ENCODE measurements at places on chromosomes 1 and 21.
A peak's percentile ranks its signal among the peaks of the same experiment; 100 is the strongest.

GRCh38 chr1:211923095-211923494, 92.5 kb upstream of the LPGAT1 start:
- DNase-seq, result no peak

GRCh38 chr1:55190109-55190508, 25.1 kb downstream of the USP24 start:
- DNase-seq, result no peak

- peak; percentile 13 for DNase-seq
These were observed 24.0 kb downstream of the NGF start for GRCh38 chr1:115314092-115314491.

GRCh38 chr1:17520041-17520440, 19.5 kb upstream of the ARHGEF10L start:
- no peak for DNase-seq

GRCh38 chr1:47298025-47298699, 15.8 kb downstream of the STIL start:
- DNase-seq, result no peak

DNA sequence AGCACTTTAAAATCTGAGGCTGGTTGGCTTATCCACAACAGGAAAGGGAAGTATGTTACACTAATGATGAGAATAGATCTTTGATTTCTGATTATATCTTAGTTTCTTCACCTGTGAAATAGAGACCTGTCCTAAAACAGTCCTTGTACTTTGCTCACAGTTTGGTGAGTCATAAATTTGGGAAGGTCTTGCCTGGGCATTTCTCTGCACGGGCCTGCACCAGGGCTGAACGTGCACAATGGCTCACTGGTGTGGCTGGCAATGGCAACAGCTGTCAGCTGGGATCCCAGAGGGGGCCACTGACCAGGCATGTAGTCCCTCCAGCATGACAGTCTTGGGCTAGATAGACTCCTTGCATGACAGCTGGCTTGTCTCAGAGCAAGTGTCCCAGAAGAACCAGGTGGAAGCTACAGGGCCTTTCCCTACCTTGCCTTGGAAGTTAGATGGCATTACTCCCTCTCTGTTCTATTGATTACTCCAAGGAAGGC, 367.4 kb downstream of the DISC1 start:
- no peak for DNase-seq

- DNase-seq, result peak; percentile 75
These were observed at the start of gene SLC2A5 for GRCh38 chr1:9069326-9070100. Gene SLC2A5, minus strand, starts transcription at chr1:9069635. Its CDS starts 99 bp downstream, at chr1:9069536.

- DNase-seq, result no peak
These were observed 708.8 kb upstream of the CHRM3 start for GRCh38 chr1:238677567-238677966.

GRCh38 chr1:64527165-64527564, 57.2 kb downstream of the CACHD1 start:
- no peak for DNase-seq

- DNase-seq, result no peak
These were observed 20.8 kb downstream of the LRRC8B start for GRCh38 chr1:89545264-89546038.

DNA sequence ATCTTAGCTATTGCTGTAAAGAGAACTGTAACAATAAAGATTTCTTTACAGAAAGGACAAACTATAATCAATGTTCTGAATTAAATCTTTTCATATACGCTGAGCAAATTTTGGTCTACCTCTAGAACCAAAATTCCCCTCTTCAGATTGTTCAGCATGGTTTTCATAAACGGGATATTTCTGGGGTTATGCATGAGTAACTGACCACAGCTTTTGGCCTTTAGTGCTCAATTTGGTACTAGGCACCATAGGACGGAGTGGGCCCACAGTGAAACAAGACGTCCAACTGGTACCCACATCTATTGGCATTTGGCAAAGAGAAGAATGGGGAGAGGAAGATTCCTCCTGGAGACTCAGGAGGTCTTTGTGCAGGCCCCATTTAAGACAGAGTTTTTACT, 184.5 kb downstream of the TGFBR3 start:
- DNase-seq, result no peak

DNA sequence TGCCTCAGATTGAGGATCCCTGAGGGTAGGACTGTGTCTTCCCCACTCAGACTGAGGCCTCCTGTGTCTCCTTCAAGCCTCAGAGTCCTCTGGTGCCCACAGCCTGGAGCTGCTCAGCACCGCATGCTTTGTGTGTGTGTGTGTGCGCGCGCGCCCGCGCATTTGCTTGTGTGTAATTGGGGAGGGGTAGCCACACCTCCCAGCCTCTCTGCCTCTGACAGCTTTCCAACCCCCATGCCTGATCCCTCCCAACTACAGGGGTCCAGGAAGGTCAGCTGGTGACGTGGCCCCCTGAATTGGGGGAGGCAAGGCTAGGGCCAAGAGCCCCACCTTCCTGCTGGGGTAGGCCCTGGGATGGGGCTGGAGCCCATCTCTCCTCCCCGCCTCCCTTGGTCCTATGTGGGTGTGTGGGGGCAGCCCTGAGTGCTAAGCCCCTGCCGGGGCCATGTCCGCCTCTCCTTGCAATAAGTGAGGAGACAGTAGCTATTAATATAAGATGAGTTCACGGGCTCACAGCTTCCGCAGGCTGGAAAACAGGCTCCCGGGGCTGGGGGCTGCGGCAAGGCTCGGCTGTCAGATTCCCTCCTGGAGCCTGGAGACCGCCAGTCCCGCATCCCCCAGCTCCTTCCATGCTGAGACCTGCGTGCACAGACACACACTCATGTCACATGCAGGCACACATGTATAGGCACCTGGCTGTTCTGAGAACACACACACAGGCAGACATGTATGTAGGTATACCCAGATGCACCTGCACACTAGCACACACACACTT, 7.0 kb downstream of the GPR3 start:
- DNase-seq, result no peak

DNA sequence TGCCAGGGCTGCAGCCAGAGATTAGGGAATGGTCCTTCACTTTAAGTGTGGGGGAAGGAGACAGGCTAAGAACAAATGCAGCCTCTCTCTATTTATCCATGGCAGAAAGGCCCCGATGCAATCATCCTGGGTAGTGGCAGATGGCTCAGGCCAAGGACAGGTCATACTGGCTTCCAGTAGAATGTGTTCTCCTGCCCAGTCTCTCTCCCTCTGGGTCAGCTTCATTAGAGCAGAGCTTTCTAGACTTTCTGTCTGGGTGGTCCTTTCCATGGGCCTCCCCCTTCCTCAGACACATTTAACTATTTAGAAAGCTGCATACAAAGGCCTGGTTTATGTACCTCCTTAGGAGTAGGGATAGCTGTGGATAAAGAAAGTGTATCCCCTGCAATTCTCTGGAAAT, 4.8 kb upstream of the PTCH2 start:
- no peak for DNase-seq

GRCh38 chr1:175725684-175726083, 17.7 kb downstream of the TNR start:
- DNase-seq, result no peak

DNA sequence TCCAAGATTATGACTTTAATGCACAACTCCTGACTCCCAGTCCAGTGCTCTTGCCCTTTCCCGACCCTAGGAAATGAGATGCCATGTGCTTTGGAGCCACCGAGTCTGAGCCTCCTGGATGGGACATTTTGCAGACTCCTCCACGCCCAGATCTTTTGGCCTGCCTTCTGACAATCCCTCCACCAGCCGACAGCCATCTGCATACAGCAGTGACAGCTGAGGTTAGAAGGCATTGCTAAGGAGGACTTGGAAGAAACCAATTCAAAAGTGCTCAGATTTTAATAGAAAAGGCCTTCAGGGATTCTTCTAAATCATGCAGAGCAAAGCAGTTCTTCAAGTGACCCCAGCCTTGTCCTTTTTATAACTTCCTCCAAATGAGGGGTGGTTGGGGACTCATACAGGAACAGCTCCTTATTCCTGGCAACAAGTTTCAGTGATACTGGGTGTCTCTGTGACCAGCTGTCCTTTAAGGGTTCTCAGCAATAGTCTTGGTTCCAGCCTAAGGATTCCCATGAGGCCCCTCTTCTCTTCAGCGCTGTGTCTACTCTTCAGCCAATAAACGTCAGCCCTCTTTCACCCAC, 369.3 kb downstream of the PBX1 start:
- DNase-seq, result no peak

DNA sequence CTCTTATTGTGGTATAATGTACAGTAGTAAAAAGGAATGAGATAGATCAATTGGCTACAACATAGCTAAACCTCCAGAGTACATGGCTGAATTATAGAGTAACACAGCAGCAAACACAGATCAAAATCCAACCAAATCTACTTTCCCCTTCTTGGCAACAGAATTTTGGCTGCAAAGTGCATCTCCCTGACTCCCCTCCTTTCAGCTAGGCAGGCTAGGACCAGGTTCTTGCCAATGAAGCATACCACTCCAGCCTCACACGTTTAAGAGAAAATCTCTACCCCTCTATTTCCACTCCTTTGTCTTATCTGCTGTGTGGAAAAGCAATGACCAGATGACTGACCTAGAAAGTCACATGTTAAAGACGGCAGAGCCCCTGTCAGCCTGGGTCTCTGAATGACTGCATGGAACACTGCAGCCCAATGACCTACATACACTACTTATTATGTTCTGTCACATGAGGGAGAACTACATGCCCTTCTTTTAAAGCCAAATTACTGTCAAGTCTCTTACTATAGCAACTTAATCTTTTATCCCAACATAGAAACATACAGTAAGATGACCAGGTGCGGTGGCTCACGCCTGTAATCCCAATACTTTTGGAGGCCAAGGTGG, 99.1 kb downstream of the HLCS start:
- no peak for DNase-seq
